ENCODE measurements at places on chromosomes 16 and 17.

- no peak for DNase-seq
These were observed at the start of gene ERBB2 for GRCh38 chr17:39699818-39700147. ERBB2 (plus strand) TSS chr17:39700064; CDS start chr17:39700239, 175 bp downstream.

GRCh38 chr16:50006964-50007363 lies 18.1 kb upstream of the CNEP1R1 start:
- no peak for DNase-seq

- DNase-seq: no peak
These were observed 37.2 kb downstream of the PEMT start for GRCh38 chr17:17554266-17554665.

DNA sequence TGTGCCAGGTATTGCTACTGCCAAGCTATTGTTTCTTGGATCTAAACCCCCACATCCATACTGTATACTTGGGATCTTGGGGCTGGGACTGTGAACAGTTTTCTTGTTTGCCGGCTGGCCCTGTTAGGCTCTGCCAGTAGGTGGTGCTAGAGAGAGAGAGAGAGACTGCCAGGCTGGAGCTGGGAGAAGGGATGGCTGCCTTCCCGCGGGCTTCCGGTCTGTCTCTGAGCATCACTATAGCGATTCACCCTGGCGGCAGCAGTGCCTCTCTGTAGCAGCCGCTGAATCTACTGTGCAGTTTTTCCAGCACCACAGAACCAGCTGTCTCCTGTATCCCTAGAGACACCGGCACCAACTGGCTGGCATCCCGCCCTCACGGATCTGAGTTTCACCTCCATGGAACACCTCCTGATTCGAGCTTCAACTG lies 201.2 kb downstream of the UTP18 start:
- peak; percentile 32 for DNase-seq

GRCh38 chr17:35969558-35970380 lies 11.5 kb downstream of the CCL16 start:
- DNase-seq: peak; percentile 4

GRCh38 chr16:20628213-20628612 lies 52.0 kb upstream of the ACSM2B start:
- no peak for DNase-seq

DNA sequence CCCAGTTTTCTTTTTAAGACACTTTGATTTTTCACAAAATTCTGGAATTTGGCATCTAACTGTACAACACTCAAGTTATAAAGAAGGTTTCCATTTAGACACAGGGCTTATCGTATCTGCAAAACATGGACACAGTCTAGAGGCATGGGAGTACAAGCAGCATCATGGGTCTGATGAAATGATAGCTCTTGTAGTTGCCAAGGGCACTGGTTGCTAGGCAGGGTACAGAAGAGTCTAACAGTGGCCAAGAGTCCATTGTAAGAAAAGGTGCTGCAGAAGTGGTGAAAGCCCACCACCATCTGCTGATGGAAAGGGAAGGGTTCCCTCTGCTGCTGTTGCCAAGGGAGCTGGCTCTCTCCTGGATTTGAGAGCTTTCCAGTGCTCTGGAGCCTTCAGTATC lies 20.8 kb downstream of the MYOCD start:
- no peak for DNase-seq

DNA sequence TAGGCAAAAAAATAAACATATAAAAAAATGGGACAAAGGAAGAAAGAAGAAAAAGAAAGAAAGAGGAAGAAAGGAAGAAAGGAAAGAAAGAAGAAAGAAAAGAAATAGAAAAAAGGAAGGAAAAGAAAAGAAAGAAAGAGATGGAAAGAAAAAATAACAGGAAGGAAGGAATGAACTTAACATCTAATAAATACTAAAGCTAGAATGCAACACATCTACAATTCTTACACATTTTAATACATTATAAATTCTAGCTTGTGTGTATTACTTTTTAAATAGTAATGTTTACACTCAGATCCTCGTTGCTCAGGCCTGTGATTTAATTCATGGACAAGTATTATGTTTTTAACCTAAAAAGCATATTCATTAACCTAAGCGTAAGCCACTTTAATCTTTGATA lies 703.0 kb upstream of the KIF2B start:
- DNase-seq: no peak

- DNase-seq: no peak
These were observed 8.5 kb downstream of the TBKBP1 start for GRCh38 chr17:47702391-47702995.

DNA sequence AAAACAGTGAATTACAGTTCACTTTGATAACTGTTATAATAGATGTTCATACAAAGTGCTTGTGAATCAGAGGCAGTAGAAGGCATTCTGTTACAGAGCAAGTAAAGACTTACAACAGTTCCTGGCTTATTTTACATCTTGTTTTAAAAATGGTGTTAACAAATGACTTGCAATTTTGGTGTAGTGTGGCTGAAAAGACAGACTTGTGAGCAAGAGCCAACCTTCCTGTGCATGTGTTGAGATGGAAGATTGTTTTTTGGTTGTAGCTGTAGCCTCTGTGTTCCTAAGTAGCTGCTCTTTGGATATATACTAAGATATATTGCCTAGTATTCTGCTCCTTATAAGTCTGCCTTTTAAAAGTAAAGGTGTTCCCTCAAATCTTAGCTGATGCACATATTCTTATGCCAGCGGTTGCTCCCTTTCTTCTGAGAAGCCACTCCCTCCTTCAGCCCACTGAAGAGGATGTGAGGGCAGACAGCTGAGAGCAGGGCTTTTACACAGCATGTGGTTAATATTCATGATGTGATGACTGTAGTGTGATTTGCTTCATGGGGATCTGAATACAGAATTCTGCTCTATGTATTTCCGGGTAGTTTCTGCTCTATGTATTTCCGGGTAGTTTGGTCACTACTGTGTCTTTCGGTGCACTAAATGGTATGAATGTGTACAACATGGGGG lies 182.3 kb downstream of the PHKB start:
- DNase-seq: no peak

- DNase-seq: no peak
These were observed 89.0 kb downstream of the SALL1 start for GRCh38 chr16:51062039-51062438.

- DNase-seq: no peak
These were observed 12.3 kb downstream of the RAI1 start for GRCh38 chr17:17693253-17694168.

- DNase-seq: no peak
These were observed 5.7 kb downstream of the ADGRG1 start for GRCh38 chr16:57634171-57634570.

DNA sequence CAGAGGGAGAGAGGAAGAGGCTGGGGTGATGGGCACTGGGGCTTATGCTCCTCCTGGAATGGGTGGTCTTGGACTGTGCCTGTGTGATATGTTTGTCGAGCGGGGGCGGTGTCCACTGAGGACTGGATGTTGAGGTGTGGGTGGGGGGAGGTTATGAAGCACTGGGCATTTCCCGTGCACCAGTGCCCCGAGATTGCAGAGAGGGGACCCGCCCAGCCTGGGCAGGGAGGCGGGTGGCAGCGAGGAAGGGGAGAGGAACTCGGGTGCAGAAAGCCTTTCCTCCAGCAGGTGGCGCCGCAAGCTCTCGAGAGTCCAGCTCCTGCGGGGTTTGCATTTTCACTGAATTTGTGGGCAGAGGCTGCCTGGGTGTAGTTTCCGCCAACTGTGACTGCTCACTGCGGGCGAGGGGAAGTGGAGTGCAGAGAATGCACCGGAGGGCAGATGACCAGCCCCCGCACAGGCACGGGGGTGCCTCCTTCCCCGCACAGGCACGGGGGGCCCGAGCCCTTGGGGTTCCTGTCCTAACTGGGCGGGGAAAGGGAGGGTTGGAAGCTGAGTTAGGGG lies 190.6 kb downstream of the SEC14L1 start:
- DNase-seq: peak; percentile 82

DNA sequence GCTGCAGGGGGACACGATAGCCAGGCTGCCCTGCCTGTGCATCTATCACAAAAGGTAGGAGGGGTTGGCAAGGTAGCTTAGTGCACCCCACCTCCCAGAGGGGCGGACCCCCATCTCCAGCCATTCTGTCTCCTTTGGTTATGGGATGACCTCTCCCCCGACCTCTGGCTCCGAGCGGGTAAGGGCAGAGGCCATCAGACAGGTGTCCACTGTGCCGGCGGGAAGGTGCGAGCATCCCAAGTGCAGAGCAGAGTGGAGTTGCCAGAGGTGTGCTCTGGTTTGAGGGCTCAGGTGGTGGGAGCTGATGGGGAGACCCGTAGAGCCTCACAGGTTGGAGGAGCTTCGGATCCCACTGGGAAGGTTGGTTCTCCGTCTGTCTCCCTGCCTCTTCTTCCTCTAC lies 11.7 kb downstream of the LDHD start:
- no peak for DNase-seq

DNA sequence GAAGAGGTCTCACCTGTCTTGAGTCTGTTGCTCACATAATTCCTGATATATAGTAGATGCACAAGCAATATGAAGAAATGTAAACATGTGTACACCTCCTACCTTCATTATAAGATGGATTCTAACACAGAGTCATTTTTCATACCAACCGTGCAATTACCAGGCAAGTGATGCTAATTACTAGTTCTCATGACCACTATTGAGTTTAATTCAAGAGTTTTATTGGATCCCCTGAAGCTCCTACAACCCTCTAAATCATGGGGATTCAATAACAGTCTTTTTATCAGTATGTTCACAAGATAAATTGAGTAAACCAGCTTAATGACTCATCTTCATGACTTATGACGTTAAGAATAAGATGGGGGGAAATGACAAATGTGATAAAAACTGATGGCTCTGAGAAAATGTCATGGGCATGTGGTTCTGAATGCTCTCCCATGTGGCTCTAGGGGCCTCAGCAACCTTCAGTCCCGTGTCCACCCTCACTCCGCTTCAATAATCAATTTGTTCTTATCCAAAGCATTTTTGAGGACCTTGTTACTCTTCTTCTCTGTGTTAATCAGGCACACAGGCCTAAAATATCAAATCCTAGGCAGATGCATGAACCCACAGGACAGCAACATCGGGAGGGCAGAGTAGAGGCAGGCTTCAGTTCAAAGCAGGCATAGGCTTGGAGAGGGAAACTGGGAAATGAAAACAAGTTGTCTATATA lies 42.8 kb downstream of the PRAC1 start:
- no peak for DNase-seq

GRCh38 chr17:6355196-6355595 lies 79.7 kb downstream of the AIPL1 start:
- DNase-seq: no peak

DNA sequence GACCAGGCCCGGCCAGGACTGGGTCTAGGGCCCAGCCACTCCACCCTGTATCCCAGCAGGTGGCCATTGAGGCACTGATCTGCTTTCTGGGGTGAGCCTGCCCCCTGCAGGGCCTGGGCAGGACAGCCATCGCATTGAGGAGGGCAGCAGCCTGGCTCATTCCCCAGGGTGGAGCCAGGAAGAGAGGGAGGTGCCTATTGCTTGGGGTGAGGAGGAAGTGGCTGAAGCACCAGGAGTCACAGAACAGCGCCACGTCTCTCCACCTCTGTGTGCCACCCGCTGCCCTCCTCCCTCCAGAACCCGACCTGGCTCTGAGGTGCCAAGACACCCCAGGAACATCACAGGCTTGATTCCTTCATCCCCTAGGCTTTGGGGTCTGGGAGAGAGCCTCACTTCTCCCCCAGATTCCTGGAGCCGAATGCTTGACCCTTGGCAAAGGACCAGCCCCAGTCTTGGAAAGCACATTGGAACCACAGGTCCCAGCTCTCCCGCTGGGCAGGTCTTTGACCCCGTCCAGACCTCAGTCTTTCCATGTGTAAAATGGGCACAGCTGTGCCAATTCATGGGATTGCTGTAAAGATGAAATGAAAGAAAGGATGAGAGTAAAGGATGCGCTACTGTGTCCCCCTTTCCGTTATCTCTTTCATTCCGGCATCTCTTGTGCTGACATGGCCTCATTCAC lies 7.2 kb upstream of the KRT36 start:
- DNase-seq: no peak

- no peak for DNase-seq
These were observed 80.3 kb downstream of the FTO start for GRCh38 chr16:53784291-53784690.

DNA sequence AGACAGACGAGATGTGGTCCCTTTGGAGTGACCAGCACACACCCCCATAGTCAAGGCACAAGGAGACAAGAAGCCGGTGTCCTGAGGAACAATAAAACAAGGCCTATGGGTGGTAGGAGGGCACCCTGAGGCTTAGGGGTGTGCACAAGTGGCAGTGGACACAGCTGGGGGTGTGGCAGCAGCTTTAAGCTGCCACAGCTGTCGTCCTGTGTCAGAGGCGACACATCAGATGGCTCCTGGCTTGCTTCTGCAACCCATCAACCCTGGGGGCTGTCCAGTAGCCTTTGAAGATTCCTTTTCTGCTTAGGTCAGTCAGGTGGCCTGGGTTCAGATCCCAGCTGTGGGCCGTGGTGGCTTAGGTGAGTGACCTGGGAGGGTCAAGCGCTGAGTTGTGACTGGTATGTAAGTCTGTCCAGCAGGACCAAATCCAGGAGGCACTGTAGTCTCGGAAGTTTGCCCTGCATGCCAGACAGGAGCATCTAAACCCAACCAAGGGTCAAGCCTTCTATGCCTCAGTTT lies 15.8 kb downstream of the DRC3 start:
- DNase-seq: no peak

- no peak for DNase-seq
These were observed 996 bp downstream of the SLC25A10 start for GRCh38 chr17:81713004-81713555.

DNA sequence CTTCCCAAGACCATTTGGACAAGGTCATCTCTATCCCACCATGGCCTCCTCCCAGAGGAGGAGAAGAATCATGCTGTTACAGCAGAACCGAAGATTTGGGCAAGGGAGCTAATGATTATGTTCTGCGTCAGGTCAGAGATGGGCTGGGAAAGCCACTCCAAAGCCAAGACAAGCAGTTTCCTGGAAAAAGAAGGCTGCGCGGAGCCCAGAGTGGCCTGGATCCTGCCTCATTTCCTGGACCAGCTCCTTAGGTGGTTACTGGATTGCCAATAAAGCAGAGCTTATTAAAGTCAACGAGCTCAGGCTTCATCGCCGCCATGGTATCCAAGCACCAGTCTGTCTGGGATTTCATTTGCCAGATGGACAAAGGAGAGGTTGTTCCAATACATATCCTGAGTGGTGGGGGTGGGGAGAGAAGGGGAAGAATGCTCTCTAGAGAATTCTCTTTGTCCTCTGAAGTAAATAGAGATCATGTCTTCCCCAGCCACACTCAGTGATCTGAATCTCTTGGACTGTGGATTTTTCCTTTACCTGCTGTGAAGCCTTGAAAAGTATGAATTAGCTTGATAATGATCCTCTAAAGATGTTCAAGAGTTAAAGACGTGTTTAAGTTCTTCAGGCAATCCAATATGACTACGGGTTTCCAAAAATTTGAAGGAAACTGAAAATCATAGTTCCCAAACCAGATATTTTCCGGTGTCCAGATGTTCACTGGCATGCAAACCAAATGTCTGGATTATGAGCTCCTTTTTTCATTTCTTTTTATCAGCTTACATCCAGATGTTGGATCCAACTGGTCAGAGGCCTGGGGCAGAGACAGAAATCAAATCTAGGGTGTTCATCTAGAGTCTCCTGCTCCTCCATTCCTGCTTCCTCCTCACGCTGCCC lies 17.7 kb downstream of the PRAC1 start:
- DNase-seq: no peak

- DNase-seq: no peak
These were observed 18.2 kb downstream of the DHX38 start for GRCh38 chr16:72111657-72112451.

- DNase-seq: no peak
These were observed 7.2 kb upstream of the METTL9 start for GRCh38 chr16:21592191-21592590.

All from T-helper 22 cell (primary cell).